ENCODE measurements at places on chromosomes 5 and 9. TPM values are rescaled to one million over a fixed set of nuclear protein-coding genes. Genes with fewer than 3 reads are reported as not detected.
A peak's percentile ranks its signal among the peaks of the same experiment; 100 is the strongest.

LSM11 gene
- total RNA-seq: 4.4 TPM

GCNT4 gene
- 9.0 TPM for total RNA-seq

DOK3 gene
- total RNA-seq: 16.3 TPM

GRCh38 chr9:11356067-11356466, 743.3 kb upstream of the PTPRD start:
- H3K4me3 ChIP-seq: no peak overlapping the region
- no peak for DNase-seq
- no peaks in the 10 kb centered on the region for H3K27me3 ChIP-seq
- no peaks in the 10 kb centered on the region for H3K4me1 ChIP-seq
- H3K36me3 ChIP-seq: no peaks in the 10 kb centered on the region

DNA sequence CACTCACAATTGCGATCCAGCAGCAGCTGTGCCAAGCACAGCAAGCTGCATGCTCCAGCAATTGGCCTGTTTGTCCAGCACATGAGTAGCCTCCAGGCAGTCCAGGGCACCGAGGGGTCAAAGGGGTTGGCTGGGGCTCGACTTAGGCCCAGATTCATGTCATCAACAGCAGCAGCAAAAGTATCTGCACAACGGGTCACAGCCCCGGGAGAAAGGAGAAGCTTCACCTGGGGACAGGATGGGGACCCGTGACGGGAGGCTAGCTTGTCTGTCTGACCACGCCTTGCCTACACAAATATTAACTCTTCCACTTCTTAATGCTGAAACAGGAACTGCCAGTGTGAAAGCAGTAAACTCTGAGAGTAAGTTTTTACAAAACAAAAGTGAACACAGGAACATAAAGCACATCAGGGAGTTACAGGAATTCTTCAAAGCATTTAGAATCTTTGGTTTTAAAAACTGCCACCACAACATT, 191.2 kb downstream of the PIK3R1 start:
- DNase-seq: no peak
- H3K27ac ChIP-seq: no peak overlapping the region
- no peaks in the 10 kb centered on the region for H3K36me3 ChIP-seq
- H3K27me3 ChIP-seq: no peaks in the 10 kb centered on the region

GRCh38 chr5:95794070-95794516, 28.4 kb downstream of the GLRX start:
- peaks cover 5% of the 10 kb centered on the region for H3K4me1 ChIP-seq
- peak; percentile 58 for DNase-seq
- H3K27me3 ChIP-seq: no peaks in the 10 kb centered on the region
- peaks cover 28% of the 10 kb centered on the region for H3K36me3 ChIP-seq

- H3K36me3 ChIP-seq: no peaks in the 10 kb centered on the region
- H3K4me3 ChIP-seq: no peak overlapping the region
- H3K4me1 ChIP-seq: no peaks in the 10 kb centered on the region
- no peak overlapping the region for H3K27ac ChIP-seq
These were observed 483.3 kb downstream of the ARHGEF28 start for GRCh38 chr5:74109344-74109743.
